ENCODE measurements at places on chromosomes 16 and 17. TPM values are rescaled to one million over a fixed set of nuclear protein-coding genes. Genes with fewer than 3 reads are reported as not detected.

TOM1L1 gene
- total RNA-seq: 4.2 TPM

CFAP52 gene
- total RNA-seq: not detected

CD19 gene
- total RNA-seq: not detected

GPR139 gene
- not detected for total RNA-seq

HOXB5 gene
- total RNA-seq: not detected

GRCh38 chr17:42782166-42783061 is 2.0 kb downstream of the WNK4 start:
- peaks cover 5% of the 10 kb centered on the region for H3K4me1 ChIP-seq
- H3K36me3 ChIP-seq: peaks cover 22% of the 10 kb centered on the region
- H3K27me3 ChIP-seq: peaks cover 69% of the 10 kb centered on the region
- DNase-seq: no peak
- H3K27ac ChIP-seq: no peak overlapping the region
- no peak overlapping the region for H3K4me3 ChIP-seq

DNA sequence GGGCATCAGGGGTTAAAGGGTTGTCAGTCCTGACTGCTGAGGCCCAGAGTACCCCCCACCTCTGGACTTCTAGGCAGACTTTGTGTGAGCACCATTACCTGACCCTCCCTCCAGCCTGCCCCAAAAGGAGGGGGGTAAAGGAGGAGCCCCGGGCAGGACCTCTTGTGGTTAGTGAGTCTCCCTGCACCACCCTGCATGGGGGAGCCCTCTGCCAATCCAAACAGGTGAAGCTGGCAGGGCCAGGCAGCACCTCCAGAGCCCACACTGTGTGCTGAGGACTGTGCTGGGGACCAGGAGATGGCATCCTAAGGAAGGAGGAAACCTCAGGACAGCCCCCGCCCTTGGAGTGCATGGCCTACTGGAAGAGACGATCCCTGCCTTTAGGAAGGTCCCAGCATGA is 2.6 kb upstream of the KRT14 start:
- no peaks in the 10 kb centered on the region for H3K36me3 ChIP-seq
- no peak overlapping the region for H3K4me3 ChIP-seq
- H3K27me3 ChIP-seq: no peaks in the 10 kb centered on the region
- H3K27ac ChIP-seq: no peak overlapping the region
- DNase-seq: no peak
- H3K4me1 ChIP-seq: no peaks in the 10 kb centered on the region
